Stimulated activated CD8-positive, alpha-beta memory T cell treated with anti-CD3 and anti-CD28 coated beads, Interleukin-12 subunit alpha, Interleukin-12 subunit beta, amount 100 ng/mL, for 1 hour (primary cell): ENCODE measurements at places on chromosomes 2 and 18.

- DNase-seq, result no peak
Observed at GRCh38 chr2:66872081-66872985, 437.4 kb downstream of the MEIS1 start.

DNA sequence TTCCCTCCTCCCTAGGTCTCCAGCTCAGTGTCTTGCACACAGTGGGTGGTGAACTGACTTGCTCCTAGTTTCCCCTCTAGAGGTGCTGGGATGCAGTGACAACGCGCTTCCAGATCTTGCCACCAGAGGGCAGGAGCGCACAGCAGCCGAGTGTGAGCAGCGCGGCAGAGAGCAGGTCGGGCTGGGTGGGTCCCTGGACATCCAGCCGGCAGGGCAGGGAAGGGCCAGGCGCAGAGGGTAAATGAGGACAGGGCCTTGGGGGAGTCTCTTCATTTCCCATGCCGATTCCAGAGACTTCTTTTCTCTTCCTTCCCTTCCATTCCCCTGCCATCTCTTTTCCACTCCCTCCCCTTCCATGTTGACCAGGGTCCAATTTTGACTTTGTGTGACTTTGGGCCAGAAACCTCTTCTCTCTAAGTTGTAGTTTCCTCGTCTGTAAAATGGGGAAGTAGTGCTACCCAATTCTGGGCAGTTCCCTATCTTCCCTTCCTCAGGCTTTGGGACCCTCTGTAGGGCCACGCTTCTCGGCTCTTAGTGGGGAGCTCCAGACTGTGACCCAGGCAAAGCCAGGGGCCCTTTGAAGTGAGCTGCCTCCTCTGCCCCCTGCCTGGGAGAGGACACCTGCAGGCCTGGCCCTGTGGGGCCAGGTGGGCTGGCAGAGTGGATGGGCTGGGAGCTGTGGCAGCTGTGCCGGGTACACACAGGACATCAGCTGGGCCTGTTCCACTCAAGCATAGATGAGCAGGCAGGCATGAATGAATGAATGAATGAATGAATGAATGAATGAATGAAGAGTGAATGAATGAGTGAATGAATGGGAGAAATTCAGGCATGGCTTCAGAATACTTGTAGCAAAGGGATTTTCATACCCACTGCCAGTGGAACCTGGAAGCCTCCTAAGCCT is 43.3 kb upstream of the TAF1B start:
- peak; percentile 70 for DNase-seq

DNA sequence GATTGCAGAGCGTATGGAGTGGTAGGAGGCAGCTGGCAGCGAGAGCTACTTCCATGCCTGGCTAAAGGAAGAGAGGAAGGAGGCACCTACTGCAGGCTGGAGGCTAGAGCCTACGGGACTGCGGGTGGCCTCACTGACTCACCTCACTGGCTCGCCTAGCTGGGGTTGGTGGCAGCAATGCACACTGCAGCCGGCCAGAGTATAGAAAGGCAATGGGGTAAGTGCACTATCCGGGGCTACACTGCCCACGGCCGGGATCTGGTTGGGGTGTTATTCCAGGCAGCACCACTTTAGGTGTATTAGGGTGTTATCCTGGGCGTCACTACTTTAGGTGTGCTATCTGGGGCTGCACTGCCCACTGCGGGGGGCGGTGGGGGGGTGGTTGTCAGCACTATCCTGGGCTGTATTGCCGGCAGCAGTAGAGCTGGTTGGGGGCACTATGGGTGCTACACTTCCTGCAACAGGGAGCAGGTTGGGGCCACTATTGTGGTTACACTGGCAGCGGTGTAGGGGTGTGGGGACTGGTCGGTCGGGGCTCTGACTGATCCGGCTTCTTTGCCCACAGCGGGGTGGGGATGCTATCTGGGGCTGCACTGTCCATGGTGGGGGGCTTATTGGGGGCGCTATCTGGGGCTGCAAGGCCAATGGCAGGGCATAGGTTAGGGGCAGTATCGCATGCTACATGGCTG is 33.3 kb upstream of the ANKRD62 start:
- no peak for DNase-seq

DNA sequence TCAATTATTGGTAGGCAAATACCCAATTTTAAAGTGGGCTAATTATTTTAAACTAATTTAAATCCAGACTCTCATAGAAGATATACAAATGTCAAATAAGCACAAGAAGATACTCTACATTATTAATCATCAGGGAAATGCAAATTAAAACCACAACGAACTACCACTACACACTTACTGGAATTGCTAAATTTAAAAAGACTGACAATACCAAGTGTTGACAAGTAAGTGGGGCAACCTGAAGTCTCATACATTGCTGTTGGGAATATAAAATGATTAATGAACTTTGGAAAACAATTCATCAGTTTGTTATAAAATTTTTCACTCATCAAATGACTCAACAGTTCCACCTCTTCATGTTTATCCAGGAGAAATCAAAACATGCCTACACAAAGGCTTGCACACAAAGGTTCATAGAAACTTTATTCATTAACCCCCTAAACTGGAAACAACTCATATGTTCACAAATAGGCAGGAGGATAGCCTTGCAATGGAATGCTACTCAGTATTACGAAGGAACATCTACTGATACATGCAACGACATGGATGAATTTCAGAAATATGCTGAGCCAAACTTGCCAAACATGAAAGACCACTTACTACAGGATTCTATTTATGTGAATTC is 120.8 kb downstream of the MCFD2 start:
- DNase-seq, result no peak

GRCh38 chr2:110973262-110973661 is 147.5 kb upstream of the BCL2L11 start:
- DNase-seq, result no peak

DNA sequence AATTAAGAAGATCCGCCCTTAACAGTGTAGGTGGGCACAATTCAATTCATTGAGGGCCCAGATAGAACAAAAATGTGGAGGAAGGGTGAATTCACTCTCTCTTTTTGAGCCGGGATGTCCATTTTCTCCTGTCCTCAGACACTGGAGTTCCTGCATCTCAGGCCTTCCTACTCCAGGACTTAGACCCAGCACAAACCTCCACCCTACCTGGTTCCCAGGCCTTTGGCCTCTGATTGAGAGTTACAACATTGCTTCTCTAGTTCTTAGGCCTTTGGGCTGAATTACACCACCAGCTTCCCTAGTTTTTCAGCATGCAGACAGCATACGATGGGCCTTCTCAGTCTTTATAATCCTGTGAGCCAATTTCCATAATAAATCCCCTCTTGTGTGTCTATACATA is 87.8 kb upstream of the TMEM17 start:
- no peak for DNase-seq

- no peak for DNase-seq
Observed at GRCh38 chr2:86017901-86018896, 87.5 kb downstream of the POLR1A start.
